ENCODE measurements at places on chromosomes 13 and 19. TPM values are rescaled to one million over a fixed set of nuclear protein-coding genes. Genes with fewer than 3 reads are reported as not detected.

- no peak for DNase-seq
Observed at GRCh38 chr13:98965325-98965724, 12.5 kb downstream of the DOCK9 start.

Gene EXOC3L2
- 3.6 TPM for total RNA-seq

- DNase-seq: no peak
Observed at GRCh38 chr13:111356795-111357194, 36.4 kb downstream of the TEX29 start.

- no peak for DNase-seq
Observed at GRCh38 chr13:23919006-23919405, 21.7 kb upstream of the C1QTNF9B start.

DNA sequence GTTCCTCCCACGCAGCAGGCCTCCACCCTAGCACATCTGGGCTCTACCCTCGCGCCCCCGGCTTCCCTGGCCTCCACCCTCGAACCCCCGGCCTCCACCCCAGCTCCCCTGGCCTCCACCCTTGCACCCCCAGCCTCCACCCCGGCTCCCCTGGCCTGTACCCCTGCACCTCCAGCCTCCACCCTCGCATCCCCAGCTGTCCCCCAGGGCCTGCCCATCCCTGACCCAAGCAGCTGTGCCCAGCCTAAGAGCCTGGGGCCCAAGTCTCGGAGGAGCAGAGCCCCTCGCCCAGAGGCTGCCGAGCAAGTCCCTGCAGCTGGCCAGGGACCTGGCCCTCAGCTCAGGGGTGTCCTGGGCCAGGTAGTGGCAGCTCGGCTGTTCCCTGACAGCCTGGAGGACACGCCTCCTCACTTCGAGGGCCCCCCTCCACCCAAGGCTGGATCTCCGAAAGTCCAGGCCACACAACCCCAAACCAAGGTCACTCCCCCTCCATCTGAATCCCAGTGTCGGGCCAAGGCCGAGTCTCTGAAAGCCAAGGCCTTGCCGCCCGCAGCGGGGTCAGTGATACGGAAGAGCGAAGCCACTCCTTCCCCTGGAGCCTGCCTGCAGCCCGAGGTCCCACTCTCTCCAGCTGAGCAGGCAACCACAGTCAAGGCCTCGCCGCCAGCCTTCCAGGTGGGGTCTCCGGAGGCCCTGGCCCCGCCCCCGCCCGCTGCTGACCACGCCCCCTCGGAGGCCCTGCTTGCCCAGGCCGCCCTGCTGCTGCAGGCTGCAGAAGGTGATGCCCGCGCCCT is 7.9 kb upstream of the ARHGAP33 start:
- DNase-seq: no peak

Gene PDE4A
- 12.8 TPM for total RNA-seq

DNA sequence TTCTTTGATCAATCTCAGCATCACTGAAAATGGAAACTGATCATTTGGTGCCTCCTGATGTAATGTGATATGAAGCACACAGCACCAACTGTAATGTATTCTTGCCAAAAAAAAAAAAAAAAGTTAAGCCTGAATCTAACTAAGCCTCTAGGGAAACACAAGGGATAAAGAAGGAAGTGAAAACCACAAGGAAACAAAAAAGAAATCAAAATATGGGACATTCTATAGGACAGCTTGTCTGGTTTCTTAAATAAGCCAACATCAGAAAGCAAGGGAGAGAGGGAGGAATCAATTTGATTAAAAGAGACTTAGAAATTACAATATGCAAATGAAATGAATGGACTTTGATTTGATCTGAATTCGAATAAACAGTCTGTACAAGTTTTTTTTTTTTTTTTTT is 20.6 kb upstream of the METTL21C start:
- no peak for DNase-seq

Gene CLEC11A
- total RNA-seq: 12.5 TPM

Gene URAD
- total RNA-seq: not detected

GRCh38 chr19:42229301-42229854 is 9.3 kb downstream of the ZNF526 start:
- no peak for DNase-seq

GRCh38 chr19:42068361-42068755 is 1.6 kb downstream of the GRIK5 start:
- DNase-seq: no peak

GRCh38 chr13:24149246-24150032 is 11.1 kb upstream of the SPATA13 start:
- DNase-seq: no peak

Gene ZIC5
- not detected for total RNA-seq

Gene CYP2A6
- total RNA-seq: not detected

Gene TMPRSS9
- not detected for total RNA-seq

Gene HSPH1
- 42.3 TPM for total RNA-seq

- DNase-seq: no peak
Observed at GRCh38 chr19:52428937-52429336, at the start of gene ZNF534. TSS of gene ZNF534 (plus strand) at chr19:52429148. CDS start at chr19:52431475, 2,327 bp downstream.

Gene CLC
- not detected for total RNA-seq

Gene NR2F6
- total RNA-seq: 21.2 TPM

- DNase-seq: no peak
Observed at GRCh38 chr19:49666120-49666444, 349 bp downstream of the BCL2L12 start.

Gene CEACAM6
- 0.10 TPM for total RNA-seq

- DNase-seq: no peak
Observed at GRCh38 chr13:40170982-40171381, 495.5 kb downstream of the FOXO1 start.

- no peak for DNase-seq
Observed at GRCh38 chr13:38328699-38329098, 21.0 kb upstream of the UFM1 start.

DNA sequence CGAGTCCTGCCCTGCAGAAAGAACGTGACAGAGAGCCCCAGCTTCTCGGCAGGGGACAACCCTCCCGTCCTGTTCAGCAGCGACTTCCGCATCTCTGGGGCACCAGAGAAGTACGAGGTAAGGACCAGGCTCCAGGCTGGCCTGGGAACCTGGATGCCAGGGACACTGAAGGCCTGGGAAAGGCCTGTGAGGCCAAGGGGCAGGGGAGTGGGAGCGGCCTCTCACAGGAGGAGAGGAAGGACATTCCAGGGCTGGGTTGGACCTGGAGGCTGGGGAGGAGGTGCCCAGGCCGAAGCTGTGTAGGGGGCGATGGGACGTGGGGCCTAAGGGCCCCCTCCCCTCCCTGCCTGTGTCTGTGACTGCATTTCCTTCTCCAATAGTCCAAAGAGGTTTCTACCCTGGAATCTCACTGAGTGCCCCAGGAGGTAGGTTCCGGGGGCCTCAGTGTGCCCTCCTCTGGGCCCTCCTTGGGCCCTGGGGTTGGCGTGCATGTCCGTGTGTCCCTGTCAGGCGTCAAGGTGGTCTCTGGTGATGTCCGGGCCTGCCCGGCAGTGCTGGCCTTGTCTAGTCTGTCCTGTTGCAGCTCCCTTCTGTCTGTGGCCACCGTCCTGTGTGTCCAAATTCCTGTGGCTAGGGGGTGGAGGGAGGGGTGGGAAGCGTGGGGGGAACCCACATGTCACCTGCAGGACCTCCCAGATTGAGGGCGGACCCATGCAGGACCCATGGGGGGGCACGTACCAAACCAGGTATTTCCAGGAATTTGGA is 16.9 kb upstream of the CD22 start:
- no peak for DNase-seq

GRCh38 chr19:46412650-46413261 is 608 bp downstream of the CCDC8 start:
- peak; percentile 82 for DNase-seq

DNA sequence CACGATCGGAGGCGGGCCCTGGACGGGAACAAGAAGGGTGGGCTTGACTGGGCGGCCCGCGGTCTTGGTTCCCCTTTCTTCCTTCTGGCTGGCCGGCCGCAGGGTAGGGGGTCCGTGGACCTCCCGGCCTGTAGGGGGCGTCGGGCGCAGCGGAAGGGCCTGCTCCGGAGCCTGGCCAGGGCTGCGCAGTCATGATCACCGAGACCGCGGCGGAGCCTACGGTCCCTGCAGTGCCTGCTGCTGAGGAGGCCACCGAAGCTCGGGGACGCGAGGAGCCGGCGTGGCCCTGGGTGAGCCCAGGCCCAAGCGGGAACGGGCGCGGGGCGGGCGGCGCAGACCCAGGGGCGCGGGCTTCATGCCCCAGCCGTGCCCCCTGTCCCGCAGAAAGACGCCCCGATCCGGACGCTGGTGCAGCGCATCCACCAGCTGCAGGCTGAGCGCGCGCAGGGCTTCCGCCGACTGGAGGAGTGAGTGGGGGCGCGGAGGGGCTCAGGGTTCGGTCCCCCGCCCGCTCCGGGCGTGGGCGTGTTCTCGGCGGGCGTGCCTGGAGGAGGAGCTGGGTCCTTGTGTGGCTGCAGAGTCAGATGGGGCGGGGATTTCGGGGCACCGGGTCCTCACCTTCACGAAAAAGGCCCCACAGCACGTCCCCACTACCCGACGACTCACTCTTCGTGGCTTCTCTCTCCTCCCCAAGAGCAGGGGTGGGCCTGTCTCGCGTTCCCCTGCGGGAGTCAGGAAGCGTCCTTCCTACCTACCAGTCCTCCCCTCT is at the start of gene REX1BD:
Gene REX1BD (plus strand): TSS at position 188 of the 769 bp plus-strand sequence. CDS start 4 bp downstream, at position 192.
- peak; percentile 97 for DNase-seq

Gene PLK5
- not detected for total RNA-seq

GRCh38 chr13:102763741-102764140 is 9.8 kb downstream of the TEX30 start:
- no peak for DNase-seq

Gene CA11
- 5.7 TPM for total RNA-seq

GRCh38 chr13:67515895-67516294 is 285.8 kb upstream of the PCDH9 start:
- no peak for DNase-seq

Gene COL4A2
- total RNA-seq: 963 TPM

Gene HOMER3
- total RNA-seq: 28.8 TPM

Gene ELL
- 19.5 TPM for total RNA-seq

- peak; percentile 94 for DNase-seq
Observed at GRCh38 chr19:50414864-50415660, 3.7 kb upstream of the SPIB start.

Measured in posterior vena cava (tissue), 2 donors.